Substantia nigra (tissue), 51 donors: ENCODE measurements at places on chromosomes 4 and X.

DNA sequence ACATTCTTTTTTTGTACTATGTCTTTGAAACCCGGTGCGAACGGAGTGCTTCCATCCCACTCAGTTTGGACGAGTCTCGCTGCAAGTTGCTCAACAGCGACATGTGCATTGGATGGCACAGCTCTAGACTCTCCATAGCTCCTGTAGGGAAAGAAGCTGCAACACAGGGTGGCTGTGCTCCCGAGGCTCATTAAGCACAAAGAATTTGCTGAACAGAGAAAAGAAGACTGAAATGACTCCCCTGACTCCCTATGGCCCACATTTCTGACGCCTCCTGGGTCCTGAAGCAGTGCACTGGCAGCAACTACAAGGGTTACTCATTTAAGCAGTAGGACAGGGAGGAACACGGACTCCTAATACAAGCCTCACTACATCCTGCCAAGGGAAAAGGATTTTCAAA lies 127.4 kb downstream of the SH3RF1 start:
- no peak for DNase-seq

- no peak for DNase-seq
These were observed 10.1 kb downstream of the GK2 start for GRCh38 chr4:79397951-79398350.

- no peak for DNase-seq
These were observed 493.8 kb upstream of the PABPC4L start for GRCh38 chr4:134695433-134695832.

DNA sequence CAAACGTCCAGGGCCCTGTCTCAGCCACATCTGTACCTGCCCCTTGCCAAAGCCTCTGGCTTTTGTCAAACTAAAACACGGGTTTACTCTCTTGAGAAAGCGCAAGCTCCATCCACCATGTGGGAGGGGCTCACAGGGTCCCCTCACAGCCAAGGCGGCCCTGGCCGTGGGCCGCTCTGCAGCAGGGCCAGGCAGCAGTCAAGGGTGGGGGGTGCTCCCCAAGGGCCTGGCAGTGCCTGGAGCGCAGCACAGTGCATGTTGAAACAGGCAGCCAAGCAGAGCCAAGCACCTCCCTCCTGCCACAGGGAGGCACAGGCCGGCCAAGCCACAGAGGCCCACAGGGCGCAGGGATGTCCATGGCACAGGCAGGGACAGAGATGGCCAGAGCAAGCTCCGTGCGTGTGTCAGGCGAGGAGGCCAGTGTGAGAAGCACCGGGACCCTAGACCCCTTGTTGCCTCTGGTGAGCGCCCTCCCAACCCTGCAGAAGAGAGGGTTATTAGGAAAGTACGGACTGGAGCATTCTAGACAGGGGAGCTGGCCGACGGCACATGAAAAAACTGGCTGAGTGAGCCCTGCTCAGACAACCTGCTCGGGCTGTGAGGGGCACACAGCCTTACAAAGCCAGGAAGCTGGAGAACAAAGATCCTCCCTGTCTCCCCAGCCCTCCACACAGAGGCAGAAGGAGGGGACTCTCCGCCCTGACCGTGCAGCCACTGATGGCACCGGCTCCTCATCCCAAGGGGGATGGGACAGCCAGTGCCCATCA lies 39.0 kb downstream of the FAM53A start:
- DNase-seq: peak; percentile 76

GRCh38 chrX:154458954-154459778 lies 1.1 kb downstream of the PLXNA3 start:
- DNase-seq: no peak

DNA sequence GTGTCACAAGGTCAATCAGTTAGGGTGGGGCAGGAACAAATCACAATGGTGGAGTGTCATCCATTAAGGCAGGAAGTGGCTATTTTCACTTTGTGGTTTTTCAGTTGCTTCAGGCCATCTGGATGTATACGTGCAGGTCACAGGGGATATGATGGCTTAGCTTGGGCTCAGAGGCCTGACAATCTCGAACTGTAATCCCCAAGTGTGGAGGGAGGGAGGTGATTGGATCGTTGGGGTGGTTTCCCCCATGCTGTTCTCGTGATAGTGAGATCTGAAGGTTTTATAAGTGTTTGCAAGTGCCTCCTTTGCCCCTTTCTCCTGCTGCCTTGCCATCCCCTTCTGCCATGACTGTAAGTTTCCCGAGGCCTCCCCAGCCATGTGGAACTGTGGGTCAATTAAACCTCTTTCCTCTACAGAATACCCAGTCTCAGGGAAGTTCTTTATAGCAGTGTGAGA lies 36.7 kb upstream of the STS start:
- DNase-seq: no peak

DNA sequence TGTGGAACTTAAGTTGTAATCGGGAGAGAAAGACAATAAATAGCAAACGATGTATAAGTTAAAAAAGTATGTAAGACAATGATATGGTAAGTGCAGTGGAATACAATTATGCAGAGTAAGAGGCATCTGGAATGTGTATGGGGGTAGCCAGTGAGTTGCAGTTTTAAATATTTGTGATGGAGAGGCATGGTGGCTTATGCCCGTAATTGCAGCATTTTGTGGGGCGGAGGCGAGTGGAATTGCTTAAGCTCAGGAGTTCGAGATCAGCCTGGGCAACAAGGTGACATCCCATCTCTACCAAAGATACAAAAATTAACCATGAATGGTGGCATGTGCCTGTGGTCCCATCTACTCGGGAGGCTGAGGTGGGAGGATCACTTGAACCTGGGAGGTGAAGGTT lies 52.5 kb upstream of the WDFY3 start:
- DNase-seq: no peak

DNA sequence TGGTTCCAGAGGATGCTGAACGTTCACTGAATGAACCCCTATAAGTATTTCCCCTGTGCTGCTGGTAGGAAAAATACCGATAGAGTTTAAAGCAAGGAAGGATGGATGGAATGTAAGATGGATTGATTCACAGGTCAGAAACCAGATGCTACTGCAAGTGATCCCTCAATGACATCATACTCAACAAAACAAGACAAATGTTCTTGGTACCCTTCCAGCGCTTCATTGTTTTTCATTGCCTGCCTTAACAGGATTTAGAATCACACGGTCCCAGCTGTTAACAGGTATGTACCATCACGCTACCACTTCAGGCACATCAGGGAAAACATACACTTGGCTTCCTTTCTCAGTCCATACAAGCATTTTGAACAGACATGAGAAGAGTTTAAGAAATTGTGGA lies 118.1 kb upstream of the TLR3 start:
- no peak for DNase-seq

DNA sequence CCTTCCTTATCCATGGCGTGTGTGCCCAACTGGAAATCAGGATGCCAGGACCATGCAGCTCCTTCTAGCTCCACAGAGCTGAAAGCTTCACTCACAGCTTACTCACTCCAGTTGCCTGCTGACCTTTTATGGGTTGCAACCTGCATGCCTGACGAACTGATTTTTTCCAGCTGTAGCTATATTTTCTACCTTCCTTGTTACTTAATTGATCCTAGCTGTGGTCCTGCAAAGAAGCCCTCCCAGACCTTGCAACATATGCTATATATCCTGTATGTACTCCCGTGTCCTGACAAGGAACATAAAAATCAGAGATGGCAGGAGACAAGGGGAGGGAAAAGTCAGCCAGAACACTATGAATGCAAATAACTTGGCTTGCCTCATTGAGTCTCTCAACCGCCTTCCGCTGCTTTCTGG lies 135.3 kb upstream of the LDB2 start:
- no peak for DNase-seq

GRCh38 chr4:3713817-3714641 lies 52.2 kb upstream of the ADRA2C start:
- no peak for DNase-seq

GRCh38 chr4:84582988-84583875 lies at the start of gene CDS1:
Gene CDS1, plus strand, starts transcription at chr4:84583127. Its CDS starts 275 bp downstream, at chr4:84583402.
- DNase-seq: peak; percentile 4

- no peak for DNase-seq
These were observed 124.5 kb upstream of the CASK start for GRCh38 chrX:42047886-42048285.

- DNase-seq: no peak
These were observed 45.4 kb upstream of the GAB1 start for GRCh38 chr4:143291314-143291713.

DNA sequence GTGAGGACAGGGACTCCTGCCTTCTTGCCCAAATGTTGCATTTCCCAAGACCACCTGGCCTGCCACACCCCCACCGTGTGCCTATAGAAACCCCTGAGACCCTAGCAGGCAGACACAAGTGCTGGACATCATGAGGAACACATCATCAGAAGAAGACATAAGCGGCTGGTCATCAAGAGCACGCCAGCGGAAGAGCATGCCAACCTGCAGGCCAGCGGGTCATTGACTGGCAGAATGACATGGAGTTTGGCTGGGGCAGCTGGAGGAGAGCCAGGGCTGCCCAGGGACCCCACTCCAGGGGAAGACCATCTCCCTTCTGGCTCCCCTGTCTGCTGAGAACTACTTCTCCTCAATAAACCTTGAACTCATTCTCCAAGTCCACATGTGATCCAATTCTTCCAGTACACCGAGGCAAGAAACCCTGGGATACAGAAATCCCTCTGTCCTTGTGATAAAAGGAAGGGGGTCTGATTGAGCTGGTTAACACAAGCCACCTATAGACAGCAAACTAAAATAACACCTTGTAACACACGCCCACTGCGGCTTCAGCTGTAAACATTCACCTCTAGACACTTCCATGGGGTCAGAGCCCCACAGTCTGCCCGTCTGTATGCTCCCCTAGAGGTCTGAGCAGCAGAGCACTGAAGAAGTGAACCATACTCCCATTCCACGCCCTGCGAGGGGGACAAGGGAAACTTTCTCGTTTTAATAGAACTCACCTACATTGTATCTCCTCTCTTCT lies 164.8 kb upstream of the EMCN start:
- no peak for DNase-seq

DNA sequence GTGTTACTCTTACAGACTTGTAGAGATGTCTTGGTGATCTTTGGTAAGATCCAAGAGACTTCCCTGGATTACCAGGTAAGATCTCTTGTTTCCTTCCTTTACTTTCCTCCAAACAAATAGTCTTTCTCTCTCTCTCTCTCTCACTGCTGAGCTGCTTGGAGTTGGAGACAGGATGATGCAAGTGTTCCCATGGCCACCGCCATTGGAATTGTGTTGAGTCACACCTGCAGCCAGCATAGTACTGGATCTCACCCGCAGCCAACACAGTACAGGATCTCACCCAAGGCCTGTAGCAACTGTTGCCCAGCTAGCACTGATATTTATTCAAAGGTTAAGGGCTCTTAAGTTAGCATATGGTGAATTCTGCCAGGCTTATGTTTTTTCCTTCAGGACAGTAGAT lies 1080.9 kb downstream of the FAT4 start:
- no peak for DNase-seq

GRCh38 chr4:41154010-41154813 lies 60.1 kb downstream of the APBB2 start:
- DNase-seq: no peak

- DNase-seq: no peak
These were observed 3.2 kb upstream of the PRKG2 start for GRCh38 chr4:81218206-81218605.

DNA sequence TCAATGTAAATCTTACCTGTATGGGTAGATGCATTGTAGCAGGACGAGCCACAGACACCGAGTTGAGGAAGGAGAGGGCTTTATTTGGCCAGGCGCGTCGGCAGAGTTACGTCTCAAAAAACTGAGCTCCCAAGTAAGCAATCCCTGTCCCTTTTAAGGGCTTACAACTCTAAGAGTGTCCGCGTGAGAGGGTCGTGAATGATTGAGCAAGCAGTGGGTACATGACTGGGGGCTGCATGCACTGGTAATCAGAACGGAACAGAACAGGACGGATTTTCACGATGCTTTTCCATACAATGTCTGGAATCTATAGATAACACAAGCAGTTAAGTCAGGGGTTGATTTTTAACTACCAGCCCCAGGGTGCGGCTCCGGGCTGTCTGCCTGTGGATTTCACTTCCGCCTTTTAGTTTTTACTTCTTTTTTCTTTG lies 524.9 kb upstream of the HTR2C start:
- DNase-seq: no peak

- no peak for DNase-seq
These were observed 65.9 kb downstream of the UCHL1 start for GRCh38 chr4:41322617-41323016.

GRCh38 chr4:155972098-155972497 lies 18.4 kb upstream of the CTSO start:
- DNase-seq: no peak

DNA sequence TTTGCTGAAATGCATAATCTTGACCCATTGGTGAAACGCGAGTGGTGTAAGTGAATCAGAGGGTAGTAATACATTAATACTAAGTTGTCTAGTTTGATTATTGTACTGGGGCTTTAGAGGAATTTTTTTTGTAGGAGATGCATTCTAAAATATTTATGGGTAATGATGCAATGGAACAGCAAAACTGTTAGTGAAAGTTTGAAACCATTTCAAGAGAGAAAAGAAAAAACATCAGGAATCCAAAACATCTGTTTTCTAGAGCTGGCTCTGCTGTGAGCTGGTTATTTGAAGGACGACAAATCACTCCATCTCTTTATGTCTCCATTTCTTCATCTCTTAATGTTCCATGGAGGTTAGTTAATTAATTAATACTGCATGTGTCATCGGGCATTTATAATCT lies 351.9 kb upstream of the FAT1 start:
- DNase-seq: no peak

DNA sequence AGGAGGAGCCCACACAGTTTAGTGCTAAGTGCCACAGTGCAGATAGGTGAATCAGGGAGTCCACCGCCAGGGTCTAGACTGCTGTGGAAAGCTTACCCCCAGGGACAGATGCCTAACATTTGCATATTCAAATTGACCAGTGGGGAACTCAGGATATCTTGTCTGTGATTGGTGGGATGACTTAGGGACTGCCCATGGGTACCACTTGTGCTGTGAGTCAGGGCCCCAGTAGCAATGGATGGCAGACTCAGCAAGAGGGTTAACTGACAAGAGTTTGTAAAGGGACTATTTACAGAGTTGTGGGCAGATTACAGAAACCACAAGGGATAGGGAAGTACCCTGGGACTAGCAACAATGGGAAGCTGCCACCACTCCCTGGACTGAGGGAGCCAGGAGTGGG lies 282.1 kb downstream of the BCOR start:
- no peak for DNase-seq

- no peak for DNase-seq
These were observed 6.1 kb downstream of the LPAR4 start for GRCh38 chrX:78753571-78753970.

DNA sequence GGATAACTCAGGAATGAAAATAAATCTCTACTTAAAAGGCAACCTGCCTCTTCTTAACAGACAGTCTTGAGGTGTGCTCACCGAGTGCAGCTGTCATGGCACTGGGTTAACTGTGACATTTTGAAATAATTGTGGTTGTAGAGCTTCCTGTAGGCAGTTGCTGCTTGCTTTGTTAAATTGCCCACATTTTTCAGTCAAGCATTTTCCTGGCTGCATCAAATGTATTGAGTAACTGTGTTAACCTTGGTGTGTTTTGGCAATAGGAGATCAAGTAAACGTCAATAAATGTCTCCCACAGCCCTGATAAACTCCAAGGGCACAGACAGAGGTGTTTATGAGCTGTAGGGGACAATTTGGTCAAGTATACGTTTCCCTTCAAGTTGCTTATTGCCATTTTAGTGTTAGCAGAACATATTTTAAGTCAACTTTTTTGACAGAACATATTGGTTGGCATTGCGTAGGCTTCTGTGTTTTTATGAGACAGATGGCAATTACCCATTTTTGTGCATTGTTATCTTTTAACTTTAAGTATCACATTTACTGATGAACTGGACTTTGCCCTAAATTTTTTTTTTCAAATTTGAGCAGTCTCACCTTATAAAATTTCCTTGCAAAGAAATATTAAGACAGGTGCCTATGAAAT lies 527.4 kb downstream of the C4orf33 start:
- DNase-seq: no peak
